ENCODE measurements at places on chromosomes 4 and X. TPM values are rescaled to one million over a fixed set of nuclear protein-coding genes. Genes with fewer than 3 reads are reported as not detected.

DNA sequence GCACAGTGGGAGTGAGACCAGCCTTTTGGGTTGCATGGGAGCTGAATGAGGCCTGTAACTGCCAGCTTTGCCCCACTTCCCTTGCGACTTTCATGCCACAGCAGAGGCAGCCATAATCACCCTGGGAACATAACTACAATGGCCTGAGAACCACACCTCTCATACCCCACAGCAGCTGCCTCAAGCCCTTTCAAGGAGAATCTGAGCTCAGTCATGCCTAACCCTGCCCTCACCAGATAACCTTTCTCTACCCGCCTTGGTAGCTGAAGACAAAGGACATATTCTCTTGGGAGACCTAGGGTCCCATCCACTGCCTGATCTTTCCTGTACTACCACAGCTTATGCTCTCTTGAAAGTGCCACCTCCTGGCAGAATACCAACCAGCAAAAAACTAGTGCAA lies 599.9 kb upstream of the IGFBP7 start:
- H3K27ac ChIP-seq: no peak overlapping the region
- H3K36me3 ChIP-seq: no peaks in the 10 kb centered on the region
- H3K27me3 ChIP-seq: no peaks in the 10 kb centered on the region

GRCh38 chr4:30256116-30256832 lies 463.9 kb upstream of the PCDH7 start:
- H3K36me3 ChIP-seq: no peaks in the 10 kb centered on the region
- H3K27ac ChIP-seq: no peak overlapping the region
- no peaks in the 10 kb centered on the region for H3K27me3 ChIP-seq
- H3K4me1 ChIP-seq: no peaks in the 10 kb centered on the region

DNA sequence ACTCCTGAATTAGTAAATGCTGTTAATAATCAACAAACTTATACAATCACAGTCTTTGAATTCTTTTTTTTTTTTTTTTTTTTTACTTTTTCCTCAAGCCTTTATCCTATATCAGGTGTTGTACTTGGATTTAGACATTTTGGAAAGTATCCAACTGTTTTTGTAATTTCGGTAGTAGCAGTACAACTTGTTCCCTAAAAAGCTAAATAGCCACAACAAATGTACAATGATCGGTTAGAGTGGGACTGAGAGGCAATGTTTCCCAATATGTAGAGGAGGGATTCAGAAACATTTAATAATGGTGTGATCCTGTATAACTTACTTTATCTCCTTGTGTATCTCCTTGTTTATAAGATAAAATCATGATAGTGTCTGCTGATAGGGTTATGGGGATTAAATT lies 343.1 kb downstream of the GRID2 start:
- H3K27ac ChIP-seq: no peak overlapping the region
- H3K4me1 ChIP-seq: no peaks in the 10 kb centered on the region
- no peak overlapping the region for H3K4me3 ChIP-seq
- no peaks in the 10 kb centered on the region for H3K36me3 ChIP-seq
- no peak for DNase-seq

- H3K36me3 ChIP-seq: no peaks in the 10 kb centered on the region
- peaks cover 37% of the 10 kb centered on the region for H3K4me1 ChIP-seq
- peak overlapping the region; percentile 92 for H3K27ac ChIP-seq
Observed at GRCh38 chrX:13669246-13669737, 16.4 kb downstream of the TCEANC start.

- peak overlapping the region; percentile 74 for H3K4me3 ChIP-seq
- no peak for DNase-seq
- no peaks in the 10 kb centered on the region for H3K36me3 ChIP-seq
- H3K4me1 ChIP-seq: peaks cover 13% of the 10 kb centered on the region
- H3K27ac ChIP-seq: no peak overlapping the region
Observed at GRCh38 chr4:185470501-185471195, 885 bp downstream of the CCDC110 start.

- no peaks in the 10 kb centered on the region for H3K27me3 ChIP-seq
- no peak for DNase-seq
- no peaks in the 10 kb centered on the region for H3K4me1 ChIP-seq
- H3K36me3 ChIP-seq: no peaks in the 10 kb centered on the region
Observed at GRCh38 chrX:118329175-118329574, 16.7 kb upstream of the WDR44 start.

DNA sequence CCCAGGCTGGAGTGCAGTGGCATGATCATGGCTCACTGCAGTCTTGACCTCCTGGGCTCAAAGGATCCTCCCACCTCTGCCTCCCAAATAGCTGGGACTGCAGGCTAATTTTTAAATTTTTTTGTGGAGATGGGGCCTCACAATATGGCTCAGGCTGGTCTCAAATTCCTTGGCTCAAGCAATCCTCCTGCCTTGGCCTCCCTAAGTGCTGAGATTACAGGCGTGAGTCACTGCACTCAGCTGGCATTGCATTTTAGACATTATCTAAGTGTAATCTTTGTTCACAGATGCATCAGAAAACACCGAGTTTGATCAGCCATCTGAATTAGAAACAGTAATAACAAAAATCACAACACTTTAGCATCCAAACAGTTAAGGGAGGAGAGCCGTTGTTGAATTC lies 53.4 kb upstream of the CBR4 start:
- no peaks in the 10 kb centered on the region for H3K36me3 ChIP-seq
- H3K4me3 ChIP-seq: no peak overlapping the region
- no peaks in the 10 kb centered on the region for H3K4me1 ChIP-seq
- H3K27me3 ChIP-seq: no peaks in the 10 kb centered on the region
- DNase-seq: no peak

DNA sequence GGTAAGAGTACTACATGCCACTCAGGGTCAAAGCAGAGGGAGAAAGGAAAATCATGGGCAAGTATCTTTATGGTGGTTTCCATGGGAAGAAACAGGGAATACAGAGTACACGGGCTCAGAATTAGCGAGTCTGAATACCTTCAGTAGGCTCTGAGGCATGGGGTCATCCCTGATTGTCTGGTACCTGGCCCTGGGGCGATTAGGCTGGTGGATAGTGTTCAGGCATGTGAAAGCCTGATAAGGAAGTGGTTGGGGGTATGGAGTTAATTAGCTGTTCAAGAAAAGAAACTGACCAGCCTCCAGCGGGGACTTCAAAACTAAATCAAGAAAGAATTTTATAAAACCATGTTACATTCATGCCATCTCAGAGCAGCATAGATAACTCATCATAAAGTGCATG lies 518.8 kb downstream of the RAB28 start:
- no peak overlapping the region for H3K27ac ChIP-seq
- H3K36me3 ChIP-seq: no peaks in the 10 kb centered on the region

- H3K36me3 ChIP-seq: no peaks in the 10 kb centered on the region
- H3K4me1 ChIP-seq: no peaks in the 10 kb centered on the region
- no peak overlapping the region for H3K4me3 ChIP-seq
- no peak for DNase-seq
- H3K27me3 ChIP-seq: no peaks in the 10 kb centered on the region
Observed at GRCh38 chr4:107117726-107118125, 81.6 kb upstream of the DKK2 start.

- DNase-seq: no peak
- no peak overlapping the region for H3K4me3 ChIP-seq
- H3K27ac ChIP-seq: no peak overlapping the region
- no peaks in the 10 kb centered on the region for H3K27me3 ChIP-seq
Observed at GRCh38 chr4:11268149-11268548, 160.5 kb downstream of the HS3ST1 start.

DNA sequence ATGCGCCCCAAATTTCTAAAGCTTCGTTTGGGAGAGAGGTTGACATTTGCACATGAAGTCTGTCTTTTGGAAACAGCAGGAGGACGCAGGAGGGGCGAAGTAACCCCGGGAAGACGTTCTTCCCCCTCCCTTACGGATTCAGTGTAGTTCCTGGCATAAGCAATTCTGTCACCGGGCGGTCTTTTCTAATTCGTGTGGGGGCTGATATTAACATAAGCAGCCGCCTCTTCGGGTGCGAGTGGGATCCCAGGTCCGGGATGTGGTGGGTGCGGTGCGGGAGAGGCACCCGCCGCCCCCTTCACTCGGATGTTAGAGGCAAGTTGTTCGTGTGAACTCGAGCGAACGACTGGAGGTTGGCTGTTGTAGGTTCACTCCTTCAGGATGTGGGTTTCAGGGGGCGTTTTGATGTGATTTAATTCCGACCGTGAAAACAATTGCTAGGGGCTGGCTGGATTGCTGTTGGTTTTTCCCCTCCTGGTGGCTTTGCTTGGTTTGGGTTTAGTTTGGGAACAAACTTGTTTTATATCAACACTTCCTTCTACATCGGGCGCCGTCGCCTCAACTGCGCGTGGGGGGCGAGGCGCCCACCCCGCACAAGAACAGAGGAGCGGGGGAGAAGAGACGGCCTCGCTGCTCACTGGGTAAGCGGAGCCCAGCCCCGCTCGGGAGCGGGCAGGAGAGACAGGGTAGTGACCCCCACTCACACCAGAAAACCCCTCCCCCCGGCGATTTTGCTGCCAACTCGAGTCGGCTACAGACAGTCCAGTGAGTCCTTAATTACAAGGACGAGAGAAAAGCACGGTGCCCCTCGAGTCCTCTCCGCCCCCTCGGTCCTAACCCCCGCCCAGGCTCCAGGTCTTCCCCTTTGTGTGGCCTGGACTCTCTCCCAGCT lies 2.9 kb upstream of the LEF1 start:
- peaks cover 11% of the 10 kb centered on the region for H3K27me3 ChIP-seq
- H3K4me3 ChIP-seq: peak overlapping the region; percentile 71
- DNase-seq: no peak
- no peaks in the 10 kb centered on the region for H3K36me3 ChIP-seq

SMIM9 gene
- polyA plus RNA-seq: not detected

TRO gene
- polyA plus RNA-seq: 0.31 TPM

FGFR3 gene
- not detected for polyA plus RNA-seq

PHOX2B gene
- polyA plus RNA-seq: not detected

ZAR1 gene
- not detected for polyA plus RNA-seq

TMSB15C gene
- polyA plus RNA-seq: 0.69 TPM

MTCP1 gene
- 74.0 TPM for polyA plus RNA-seq

MXRA5 gene
- 0.01 TPM for polyA plus RNA-seq

BGN gene
- polyA plus RNA-seq: 0.06 TPM

BMPR1B gene
- not detected for polyA plus RNA-seq

Measured in GM12878 (cell line).